ENCODE measurements at places on chromosomes 5 and 9.

DNA sequence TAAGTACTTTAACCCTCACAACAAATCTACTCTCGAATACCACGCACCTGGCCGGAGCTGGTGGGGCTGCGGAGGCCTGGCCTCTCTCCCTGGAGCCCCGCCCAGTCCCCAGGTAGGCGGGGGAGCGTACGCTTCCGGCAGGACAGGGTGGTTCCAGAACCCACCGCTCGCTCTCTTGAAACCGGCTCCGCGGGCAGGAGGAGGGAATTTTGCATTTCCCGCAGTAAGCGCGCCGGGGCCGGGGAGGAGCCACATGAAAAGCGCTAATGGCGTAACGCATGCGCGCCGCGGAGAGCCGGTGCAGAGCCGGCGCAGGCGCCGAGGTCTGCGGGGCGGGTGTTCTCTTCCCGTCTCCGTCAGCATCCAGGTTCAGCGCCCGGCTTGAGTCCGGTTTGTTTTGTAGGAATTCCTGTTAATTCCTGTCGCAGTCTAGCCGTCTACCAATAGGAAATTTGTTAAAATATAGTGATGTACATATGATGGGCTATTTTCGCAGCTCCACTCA is 20.8 kb downstream of the CAVIN4 start:
- peak; percentile 73 for DNase-seq

DNA sequence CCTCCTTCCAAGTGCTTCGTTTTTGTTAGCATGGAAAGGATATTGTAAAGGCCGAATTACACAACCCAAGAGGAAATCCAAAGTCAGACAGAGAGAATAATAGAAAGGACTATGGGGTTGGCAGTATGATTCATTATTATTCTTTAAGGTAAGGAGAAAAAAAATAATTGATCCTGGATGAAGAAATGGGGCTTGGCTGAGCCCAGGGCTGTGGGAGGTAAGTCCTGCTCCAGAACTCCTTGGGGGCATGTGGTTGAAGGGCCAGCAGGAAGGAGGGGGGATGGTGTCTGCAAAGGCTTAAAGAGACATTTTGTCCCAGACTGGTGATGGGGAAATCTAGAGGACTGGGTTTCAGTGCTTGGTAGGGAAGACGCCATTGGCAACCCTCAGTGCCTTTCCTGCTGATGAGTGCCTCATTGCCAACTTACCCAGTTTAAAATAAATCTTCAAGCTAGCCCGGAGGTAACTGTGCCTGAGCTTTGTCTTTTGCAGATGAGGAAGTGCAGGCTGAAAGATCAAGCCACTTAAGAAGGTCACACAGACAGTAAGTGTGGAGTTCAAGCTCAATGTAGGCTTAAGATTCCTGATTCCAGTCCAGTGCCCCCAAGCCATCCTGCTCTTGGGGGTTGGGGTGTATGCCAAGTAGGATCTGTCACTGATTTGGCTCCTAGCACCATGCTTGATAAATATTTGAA is 30.2 kb downstream of the FOXI1 start:
- no peak for DNase-seq

DNA sequence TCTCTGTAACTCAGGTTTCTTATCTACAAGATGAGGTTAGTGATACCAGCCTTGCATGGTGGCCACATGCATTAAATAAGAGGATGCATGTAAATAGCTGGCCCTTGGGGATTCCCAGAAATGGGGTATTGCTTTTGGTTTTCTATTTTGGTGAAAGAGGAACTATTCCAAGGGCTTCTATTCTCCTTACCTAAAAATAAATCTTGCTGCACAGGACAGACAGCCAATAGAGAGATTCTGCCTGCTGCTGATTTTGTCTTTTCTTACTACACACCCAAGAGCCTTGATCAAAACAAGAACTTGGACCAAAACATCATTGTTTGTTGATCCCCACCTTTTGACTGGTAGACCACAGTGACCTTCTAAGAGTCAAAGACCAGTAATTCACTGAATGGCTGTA is 161.8 kb downstream of the PJA2 start:
- no peak for DNase-seq

DNA sequence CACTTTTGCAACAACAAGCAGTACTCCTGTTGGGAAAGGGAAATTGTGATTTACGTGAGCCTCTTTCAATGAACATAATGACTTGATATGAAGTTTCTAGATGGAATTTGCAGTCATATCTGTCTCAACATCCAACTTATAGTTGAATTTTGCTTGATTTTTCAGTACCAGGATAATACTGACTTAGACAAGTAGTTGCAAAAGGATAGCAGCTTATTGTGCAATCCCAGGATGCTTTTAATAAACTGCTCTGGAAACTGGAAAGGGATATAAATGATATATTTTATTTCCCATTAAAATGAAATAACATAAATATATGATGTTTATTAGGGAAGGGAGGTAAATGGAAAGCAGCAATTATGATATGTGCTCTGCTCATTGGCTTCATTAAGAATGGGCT is 174.4 kb upstream of the RGMB start:
- no peak for DNase-seq

- DNase-seq: no peak
These were observed 167.6 kb upstream of the SMIM23 start for GRCh38 chr5:171617817-171618591.

GRCh38 chr9:68709291-68710110 is 4.5 kb downstream of the PIP5K1B start:
- no peak for DNase-seq

DNA sequence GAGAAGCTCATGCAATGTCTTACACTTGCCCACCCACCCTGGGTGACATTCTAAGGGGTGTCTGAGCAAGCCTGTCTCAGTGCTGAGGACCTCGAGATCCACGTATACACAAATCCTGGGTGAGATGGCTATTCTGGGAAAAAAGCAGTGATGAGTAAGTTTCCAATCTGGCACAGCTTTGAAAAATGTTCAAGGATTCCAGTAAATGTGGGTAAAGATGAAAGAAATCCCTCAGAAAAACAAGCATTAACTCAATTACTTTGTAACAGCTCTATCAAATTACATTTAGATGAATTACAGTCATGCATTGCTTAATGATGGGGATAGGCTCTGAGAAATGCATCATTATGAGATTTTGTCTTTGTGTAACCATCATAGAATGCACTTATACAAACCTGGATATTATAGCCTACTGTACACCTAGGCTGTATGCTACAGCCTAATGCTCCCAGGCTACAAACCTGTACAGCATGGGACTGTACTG is 26.9 kb downstream of the GOLM1 start:
- no peak for DNase-seq

DNA sequence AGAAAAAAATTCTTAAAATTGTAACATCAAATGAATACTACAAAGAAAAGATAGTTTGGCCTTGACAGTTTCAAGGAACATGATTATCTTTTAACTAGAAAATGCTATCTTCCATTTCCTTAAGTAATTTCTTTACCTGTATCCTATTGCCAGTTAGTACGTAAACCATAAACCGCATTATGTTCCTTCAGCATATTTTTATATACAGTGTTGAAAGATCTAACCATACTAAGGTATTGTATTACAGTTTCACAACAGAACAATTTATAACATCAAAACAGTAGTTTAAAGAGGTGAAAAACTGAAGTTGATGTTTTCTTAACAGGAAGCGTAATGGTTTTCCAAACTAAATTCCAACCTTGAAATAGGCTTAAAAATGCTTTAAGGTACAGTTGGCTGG is 45.1 kb downstream of the GLRX start:
- no peak for DNase-seq

GRCh38 chr5:54696931-54697330 is 179.4 kb downstream of the SNX18 start:
- DNase-seq: no peak

- no peak for DNase-seq
These were observed 53.7 kb downstream of the EFNA5 start for GRCh38 chr5:107617052-107617451.

DNA sequence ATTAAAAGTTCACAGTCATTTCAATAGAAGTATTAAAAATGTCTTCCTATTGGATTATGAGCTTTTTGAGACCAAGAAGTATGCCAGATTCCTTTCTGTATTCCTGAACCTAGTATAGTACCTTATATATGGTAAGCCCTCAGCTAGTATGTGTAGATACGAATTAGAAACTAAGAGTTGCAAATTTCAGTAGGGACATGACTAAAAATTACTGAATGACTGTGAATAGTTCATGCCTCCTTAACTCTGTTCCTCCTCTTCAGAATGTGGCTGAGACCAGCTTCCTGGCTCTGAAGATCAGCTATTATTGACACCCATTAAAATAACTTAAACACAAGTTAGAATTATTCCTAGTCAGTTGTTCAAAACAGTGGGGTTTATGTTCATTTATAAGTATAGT is 19.7 kb downstream of the KDM3B start:
- no peak for DNase-seq

DNA sequence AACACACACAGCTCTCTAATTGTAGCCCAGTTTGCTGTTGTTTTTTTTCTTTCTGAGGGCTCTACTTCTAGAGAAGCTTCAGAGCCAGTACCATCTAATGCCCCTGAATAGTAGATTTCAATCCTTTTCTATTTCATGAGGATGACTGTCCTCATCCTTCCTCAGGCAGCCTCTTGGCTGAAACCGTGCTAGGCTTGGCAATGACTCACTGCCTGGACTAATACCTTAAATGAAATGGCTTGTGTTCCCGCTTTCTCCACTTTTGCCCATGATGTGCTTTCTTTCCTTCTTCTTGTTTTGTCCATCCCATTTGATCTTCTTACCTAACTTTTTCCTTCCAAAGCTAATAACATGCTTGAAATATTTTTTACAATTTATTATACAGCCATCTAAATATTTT is 80.1 kb downstream of the ITGA1 start:
- DNase-seq: no peak

GRCh38 chr5:54718656-54719055 is 201.1 kb downstream of the SNX18 start:
- DNase-seq: no peak

- no peak for DNase-seq
These were observed 210.1 kb downstream of the PAX5 start for GRCh38 chr9:36823934-36824333.

DNA sequence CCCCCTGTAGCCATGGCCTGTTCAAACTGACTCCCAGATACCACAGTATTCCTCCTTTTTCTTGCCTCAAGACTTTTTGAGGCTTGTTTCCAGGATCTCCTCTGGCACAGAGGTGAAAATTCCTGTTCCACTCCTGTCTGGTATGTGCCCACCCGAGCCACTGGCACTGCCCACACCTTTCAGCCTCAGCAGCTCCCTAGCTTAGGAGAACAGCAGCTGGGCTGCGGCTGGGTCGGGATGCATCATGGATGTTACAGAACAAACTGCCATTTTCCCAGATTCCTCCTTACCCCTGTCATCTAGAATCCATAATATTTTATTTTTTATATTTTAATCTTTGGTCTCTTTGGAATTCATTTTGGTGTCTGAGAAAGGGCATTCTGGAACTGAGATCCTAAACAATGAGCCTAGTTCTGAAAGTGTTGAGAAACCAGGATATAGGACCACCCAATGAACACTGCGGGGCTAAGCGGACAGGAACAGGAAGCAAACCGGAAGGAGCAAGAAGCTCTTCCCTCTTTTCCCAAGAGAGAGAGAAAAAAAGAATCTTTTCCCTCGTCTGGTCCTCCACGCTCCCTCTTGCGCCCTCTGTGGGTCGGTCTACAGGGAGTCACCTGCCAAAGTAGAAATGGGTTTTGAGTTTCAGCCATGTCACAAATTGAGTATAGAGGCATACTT is 12.5 kb downstream of the OR2S2 start:
- DNase-seq: peak; percentile 47

DNA sequence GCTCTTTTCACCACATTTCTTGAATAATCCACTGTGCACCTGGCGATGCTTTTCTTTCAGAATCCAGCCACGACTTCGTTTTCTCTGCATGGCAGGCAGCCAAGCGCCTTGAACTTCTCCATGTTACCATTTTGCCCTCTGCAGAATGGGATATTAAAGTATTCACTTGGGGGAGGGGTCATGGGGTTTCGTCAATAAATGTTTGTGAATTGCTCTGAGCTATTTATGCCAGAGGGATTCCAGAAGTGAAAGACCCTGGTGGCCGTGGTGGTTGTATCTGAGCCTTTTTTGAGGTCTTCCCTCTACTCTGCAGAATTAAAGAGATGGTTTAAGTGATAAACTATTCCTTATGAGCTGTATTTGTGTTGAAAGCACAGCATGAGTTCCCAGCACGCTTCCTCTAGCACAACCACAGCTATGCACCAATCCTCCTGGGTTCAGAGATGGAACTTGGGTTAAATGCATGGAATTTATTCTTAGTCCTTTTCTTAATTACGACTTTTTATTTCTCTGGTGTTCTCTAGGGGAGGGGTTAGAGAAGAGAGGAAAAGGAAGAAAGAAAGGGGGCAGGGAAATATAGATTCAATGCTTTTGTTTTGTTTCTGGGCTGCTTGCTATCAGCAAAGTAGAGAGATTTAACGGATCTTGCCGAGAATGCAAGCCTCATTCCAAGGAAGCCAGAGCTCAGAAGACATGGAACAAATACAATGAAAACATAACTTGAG is 478.2 kb upstream of the TNC start:
- DNase-seq: no peak

GRCh38 chr9:15160673-15161072 is 146.3 kb downstream of the TTC39B start:
- no peak for DNase-seq

DNA sequence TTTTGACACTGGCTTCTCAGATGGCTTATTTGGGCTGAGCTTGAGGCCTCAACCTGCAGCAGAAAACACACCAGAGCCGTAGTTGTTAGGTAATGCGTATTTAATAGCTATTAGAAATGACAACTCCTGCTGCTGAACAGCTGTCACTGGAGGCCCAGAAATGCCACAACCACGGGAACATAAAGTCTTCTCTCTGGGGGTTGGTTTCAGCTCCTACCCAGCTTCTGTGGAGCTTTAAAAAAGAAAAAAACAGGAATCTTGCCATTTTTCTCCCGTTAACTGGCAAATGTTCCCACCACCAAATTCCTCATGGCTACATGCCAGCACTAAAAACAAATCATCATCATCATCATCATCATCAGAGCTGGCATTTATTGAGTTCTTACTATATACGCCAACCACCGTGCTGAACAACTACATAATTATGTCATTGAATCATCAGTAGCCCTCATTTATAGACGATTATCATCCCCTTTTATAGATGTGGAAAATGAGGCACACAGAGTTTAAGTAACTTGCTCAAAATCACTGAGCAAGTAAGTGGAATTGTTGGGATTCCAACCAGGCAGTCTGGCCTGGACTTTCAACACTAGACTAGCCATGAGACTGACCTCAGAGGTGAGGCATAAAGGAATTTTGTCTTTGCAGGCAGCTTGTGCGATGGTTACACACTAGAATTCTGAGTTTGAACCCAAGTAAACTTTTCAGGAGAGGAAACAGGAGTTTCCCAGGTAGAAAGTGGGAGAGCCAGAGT is 185.3 kb upstream of the WWC1 start:
- DNase-seq: no peak

GRCh38 chr9:126327714-126328185 is 1.1 kb downstream of the MVB12B start:
- no peak for DNase-seq

DNA sequence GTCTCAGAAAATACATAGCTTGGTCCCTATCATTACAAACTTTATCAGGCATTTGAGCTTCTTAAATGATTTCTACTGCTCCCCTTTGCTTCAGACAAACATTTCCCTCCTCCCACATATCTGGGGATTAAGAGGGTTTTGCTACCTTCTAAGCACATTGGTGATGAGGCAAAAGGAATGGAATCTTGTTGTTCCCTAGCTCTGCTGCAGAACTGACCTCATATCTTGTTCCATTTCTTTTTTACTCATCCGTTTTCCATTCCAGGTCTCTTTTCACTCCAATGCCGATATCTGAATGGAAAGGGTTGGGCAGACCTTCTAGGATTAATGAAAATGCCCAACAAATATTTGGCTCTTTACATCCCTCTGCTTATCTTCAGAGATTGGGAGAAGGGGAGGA is 444.6 kb downstream of the ZNF608 start:
- no peak for DNase-seq

- DNase-seq: no peak
These were observed 61.2 kb downstream of the FYB1 start for GRCh38 chr5:39158127-39158593.
